Stimulated activated CD4-positive, alpha-beta T cell treated with anti-CD3 and anti-CD28 coated beads, Interleukin-15, amount 100 ng/mL, for 24 hours (primary cell): ENCODE measurements at places on chromosomes 6 and 20.

DNA sequence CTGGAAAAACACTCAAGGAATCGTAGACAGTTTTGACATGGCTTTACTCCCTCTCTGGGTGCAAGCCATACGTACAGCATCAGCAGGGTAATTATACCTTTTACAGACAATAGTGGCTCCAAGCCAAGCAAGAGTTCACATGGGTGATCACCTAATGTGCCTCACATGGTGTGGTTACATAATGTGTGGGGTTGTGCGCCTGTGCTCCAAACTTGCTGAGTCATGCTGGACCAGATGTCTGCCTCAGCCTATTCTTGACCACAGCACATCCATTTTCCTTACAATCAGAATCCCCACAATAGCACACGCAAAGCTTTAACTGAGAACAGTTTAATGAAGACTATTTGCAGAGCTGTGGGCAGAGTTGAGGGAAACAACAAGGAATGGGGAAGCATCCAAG is 74.5 kb downstream of the ALDH8A1 start:
- DNase-seq = no peak

GRCh38 chr6:167558246-167559177 is 233.6 kb downstream of the TTLL2 start:
- no peak for DNase-seq

GRCh38 chr20:8860011-8860495 is 208.8 kb upstream of the PLCB4 start:
- DNase-seq = no peak

GRCh38 chr20:57257701-57258453 is 8.6 kb downstream of the BMP7 start:
- DNase-seq = no peak

- DNase-seq = no peak
Observed at GRCh38 chr20:20276811-20277530, 90.9 kb upstream of the INSM1 start.
